ENCODE measurements at places on chromosomes 6 and 20.

- DNase-seq: no peak
Measured at GRCh38 chr20:63121246-63121645, 94.7 kb downstream of the YTHDF1 start.

DNA sequence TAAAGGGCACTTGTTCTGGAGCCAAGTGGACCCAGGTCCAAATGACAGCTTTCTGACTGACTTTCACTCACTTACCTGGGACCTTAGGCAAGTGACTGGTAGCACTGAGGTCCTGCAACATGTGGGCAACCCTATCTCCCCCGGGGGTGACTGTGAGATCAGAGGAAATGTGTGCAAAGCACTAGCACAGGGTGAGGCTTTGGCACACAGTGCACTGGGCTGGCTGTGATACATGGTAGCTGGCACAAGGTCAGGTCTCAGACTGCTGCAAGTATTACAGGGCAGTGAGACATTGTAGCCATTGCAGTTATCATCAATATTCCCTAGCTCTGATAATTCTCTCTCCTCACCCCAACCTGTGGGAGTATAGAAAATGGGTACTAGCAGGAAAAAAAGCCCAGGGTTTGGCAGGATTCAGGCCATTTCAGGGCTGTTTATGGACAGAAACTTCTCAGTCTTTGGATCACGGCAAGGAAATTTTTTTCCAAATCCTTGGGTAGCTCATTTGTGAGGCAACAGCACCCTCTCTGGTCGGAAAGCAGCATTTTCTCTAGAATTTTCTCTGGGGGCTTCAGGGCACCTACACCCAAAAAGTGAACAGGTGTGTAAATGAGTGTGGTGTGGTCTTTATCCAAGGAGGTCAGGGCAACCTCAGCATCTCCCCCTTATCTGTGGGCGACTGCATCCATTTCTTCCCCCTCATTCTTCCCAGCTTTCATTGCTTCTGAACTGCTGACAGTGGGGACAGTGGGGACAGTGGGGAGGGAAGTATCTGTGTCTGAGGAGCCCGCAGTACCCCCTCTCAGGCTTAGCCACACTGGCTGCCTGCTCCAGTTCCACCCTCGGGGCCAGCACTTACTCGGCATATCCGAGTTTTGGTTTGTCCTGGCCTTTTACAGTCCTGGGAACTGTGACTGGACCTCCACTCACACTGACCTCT lies 148.7 kb upstream of the PHACTR3 start:
- no peak for DNase-seq

DNA sequence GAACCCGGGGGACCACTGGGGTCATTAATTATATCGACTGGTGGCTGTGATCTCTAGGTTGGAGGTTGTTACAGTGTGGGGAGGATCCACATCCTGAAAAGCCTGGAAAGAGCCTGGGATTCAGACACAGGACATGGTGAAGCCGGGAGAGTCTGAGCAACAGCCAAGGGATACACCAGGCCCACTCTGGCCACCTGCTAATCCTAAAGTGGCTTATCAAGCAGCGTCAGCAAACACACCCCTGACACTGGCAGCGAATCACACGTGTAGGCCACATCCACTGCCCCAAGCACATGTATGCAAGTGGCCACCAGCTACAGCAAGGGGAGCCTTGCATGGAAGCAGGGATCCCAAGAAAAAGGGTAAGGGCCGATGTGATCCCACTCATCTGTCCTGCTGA lies 41.0 kb downstream of the GFOD1 start:
- DNase-seq: no peak

DNA sequence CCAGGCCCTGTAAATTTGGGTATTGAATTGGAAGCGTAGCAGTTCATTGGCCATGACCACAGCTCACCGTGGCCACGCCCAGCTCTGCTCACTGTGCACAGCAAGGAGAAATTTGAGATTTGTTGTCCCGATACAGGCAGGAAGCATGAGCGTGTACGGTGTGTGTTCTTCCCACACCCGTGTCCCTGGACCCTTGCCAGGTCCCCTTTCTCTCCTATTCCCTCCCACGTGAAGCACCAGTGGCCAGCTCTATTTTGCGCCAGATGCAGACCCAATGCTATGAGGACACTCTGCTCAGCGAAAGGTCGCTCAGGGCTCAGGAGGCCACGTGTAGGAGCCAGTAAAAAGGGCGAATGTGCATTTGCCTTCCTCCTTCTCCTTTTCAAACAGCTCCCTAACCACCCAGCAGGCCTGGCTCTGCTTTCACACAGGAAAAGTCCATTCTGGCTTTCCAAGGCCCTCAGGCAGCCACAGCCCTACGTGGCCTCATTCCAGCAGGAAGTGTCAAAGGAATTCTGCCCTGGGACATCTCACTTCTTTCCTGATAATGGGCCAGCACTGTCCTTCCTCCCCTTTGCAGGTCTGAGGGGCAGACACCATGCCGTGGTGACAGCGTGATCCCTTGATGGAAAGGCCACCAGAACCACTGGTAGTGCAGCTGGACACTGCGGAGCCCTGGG lies 499.2 kb upstream of the CDH4 start:
- no peak for DNase-seq

DNA sequence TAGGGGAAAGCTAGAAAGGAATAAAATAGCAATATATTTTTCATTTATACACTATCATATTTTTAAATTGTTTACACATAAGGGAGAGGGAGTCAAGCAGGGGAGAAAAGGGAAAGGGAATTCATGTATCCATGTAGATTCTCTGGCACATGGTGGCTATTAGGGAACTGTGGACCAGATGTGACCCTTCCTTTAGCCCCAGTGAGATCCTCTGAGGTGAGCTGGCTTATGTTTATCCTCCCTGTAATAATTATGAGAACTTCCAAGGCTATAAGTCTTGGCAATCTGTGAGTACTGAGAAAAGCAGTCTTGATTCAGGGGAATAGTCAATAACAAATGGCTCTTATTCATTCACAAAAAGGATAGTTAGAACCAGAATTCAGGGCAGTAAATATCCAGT lies 42.6 kb downstream of the TSBP1 start:
- DNase-seq: no peak

GRCh38 chr20:4050203-4050980 lies 35.0 kb upstream of the RNF24 start:
- DNase-seq: no peak

GRCh38 chr6:4518506-4518905 lies 257.7 kb upstream of the CDYL start:
- no peak for DNase-seq

DNA sequence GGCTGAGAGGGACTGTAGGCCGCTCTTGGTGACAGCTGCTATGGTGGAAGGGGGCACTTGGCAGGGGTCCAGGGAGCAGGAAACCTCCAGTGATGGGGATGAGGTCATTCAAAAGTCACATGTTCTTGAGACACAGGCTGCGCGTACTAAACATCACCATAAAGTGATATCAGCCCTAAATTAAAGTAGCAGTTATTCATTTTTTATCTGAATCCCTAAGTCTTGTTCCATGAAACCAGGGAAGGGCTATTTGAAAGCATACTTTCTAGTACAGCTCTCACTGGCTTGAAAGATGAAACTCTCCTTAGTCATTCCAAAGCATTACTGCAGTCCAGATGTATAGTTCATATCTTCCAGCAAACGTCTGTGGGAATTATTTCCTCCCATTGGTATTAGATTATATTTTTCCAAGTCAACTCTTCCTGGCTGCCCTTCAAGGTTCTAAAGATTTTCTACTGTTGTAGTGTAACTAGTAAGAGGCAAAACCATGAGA lies 373.1 kb downstream of the CD109 start:
- no peak for DNase-seq

DNA sequence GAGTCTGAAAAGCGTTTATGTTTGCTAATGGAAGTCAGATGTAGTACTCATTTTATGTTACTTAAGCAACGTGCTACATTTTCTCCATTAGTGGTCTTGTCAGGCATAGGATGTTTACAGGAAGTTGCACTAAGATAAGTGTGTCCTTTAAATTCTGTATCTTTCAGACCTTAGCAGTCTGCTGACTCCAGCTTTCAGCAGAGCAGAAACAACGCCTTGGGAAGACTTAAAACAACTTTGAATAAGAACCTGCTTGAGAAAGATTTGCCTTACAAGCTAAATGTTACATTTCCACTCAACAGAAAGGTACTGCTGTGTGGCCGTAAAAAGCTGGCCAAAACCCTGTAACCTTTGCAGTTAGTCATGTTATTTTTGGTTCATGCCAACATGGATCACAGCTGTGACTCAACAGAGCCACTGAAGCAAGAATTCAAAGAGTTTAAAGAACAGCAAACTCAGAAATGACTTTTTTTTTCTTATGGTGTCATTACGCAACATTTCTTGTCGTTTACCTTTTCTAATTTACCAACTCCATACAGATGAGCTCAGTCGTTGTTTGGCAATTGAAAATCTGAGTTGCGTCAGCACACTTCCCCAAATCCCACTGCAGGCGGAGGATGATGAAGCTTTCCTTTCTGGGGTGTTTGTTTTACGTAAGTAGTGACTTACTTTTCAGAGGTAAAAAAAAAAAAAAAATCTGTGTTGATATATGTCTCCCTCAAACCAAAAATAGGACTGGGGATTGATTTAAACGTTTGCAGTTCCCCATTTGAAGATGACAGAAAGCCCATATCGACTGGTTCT lies 27.9 kb upstream of the BMP6 start:
- no peak for DNase-seq

DNA sequence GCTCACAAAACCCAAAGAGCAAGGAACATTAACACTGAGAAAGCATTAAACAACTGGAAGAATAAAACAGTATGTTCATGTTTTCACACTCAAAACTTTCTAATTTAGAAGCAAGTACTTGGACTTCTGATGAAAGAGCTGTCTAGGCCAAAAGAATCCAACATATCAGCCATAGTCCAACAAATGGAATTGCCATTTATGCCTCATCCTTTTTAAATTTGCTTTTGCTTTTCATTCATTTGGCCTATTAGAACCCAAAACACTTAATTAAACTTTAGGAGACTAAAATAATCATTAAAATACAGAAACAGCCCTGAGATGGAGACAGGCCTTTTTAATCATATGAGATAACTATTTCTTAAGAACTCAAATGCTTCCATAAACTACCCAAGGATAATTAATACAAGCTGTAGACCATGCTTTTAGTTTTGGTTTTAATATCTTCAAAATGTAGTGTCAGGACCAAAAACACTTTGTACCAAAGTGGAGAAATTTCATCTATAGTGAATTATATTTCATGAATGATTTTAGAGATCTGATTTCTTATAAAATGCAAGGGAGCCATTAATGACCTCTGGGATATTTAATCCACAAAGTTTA lies 166.5 kb downstream of the KIF6 start:
- DNase-seq: no peak
